Activated naive CD8-positive, alpha-beta T cell treated with anti-CD3 and anti-CD28 coated beads, Interleukin-2, amount 10 ng/mL, durations not matched to agents 7 days and 5 days (primary cell): ENCODE measurements at places on chromosomes 3 and 15.

GRCh38 chr15:29008846-29009245, 123.1 kb downstream of the APBA2 start:
- DNase-seq: no peak

GRCh38 chr3:55565521-55565920, 78.4 kb upstream of the WNT5A start:
- no peak for DNase-seq

GRCh38 chr3:182465301-182466185, 327.8 kb upstream of the ATP11B start:
- no peak for DNase-seq

DNA sequence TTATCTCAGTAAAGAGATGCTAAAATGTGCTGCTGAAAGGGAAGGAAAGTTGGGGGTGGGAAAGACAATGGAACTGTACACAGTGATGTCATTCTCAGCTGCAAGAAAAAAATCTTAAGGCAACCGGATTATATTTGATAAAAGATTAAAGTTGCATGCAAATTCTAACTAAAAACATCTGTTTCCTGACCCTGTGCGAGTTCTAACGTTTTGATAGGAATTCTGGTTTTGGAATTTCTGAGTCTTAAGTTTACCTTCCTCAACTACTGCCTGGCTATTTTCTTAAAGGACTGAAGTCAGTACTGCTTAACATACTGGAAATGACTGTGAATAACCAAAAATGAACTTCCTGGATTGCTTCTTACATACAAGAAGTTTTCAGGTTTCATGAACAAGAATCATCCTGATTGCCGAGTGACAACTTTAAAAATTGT, 115.5 kb downstream of the SLC25A26 start:
- DNase-seq: no peak

- no peak for DNase-seq
Observed at GRCh38 chr3:21154911-21155310, 596.1 kb downstream of the ZNF385D start.
